ENCODE measurements at places on chromosomes 7 and 10. TPM values are rescaled to one million over a fixed set of nuclear protein-coding genes. Genes with fewer than 3 reads are reported as not detected.

GRCh38 chr7:116661865-116662264 lies 10.1 kb upstream of the MET start:
- H3K4me3 ChIP-seq, result no peak overlapping the region
- H3K4me1 ChIP-seq, result no peaks in the 10 kb centered on the region

GRCh38 chr10:132572545-132572937 lies 35.0 kb downstream of the INPP5A start:
- no peaks in the 10 kb centered on the region for H3K27me3 ChIP-seq
- DNase-seq, result no peak
- peak overlapping the region; percentile 25 for H3K27ac ChIP-seq
- no peaks in the 10 kb centered on the region for H3K4me1 ChIP-seq

IKZF1 gene
- total RNA-seq, result 24.4 TPM

GRCh38 chr10:111784436-111784835 lies 399.1 kb downstream of the GPAM start:
- no peaks in the 10 kb centered on the region for H3K4me1 ChIP-seq
- H3K27me3 ChIP-seq, result no peaks in the 10 kb centered on the region
- H3K36me3 ChIP-seq, result no peaks in the 10 kb centered on the region
- no peak overlapping the region for H3K27ac ChIP-seq
- H3K4me3 ChIP-seq, result no peak overlapping the region

TRIM73 gene
- total RNA-seq, result 2.9 TPM

CDK1 gene
- 2.1 TPM for total RNA-seq

All from aorta (tissue), 5 donors.